ENCODE measurements at places on chromosomes 6 and 20.

DNA sequence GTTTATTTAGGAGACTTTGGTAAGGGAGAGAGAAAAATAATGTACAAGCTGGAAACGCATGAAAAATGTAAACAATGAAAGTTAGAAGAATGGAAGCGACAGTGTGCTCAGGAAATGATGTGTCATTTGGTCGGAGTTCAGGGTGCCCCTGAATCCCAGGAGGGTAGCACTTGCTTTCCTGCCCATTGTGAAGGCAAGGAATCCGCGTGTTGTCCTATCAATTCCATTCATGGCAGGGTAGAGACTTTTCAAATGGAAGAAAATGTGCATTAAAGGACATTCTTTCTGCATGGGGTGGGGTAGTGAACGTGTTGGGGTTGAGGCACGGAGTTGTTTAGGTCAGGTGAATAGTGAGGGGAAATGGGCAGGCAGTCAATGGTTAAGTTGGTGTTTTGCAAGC lies 33.7 kb downstream of the GCNT2 start:
- no peak for DNase-seq

DNA sequence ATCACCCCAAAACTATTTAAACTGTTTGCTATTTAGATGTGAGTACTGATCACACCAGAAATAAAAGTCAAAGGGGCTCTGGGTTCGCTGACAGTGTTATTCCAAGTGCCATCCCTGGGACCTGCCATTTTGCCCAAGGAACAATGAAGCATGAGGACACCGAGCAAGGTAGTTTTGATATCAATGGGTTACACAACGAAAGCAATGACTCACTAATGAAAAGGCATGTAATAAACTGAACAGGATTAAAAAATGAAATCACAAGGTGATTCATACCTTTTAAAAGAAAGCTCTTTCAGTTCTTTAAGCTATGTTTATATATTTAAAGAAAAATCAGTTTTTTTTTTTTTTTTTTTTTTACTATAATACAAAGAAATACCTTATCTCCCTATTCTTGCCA lies 102.0 kb downstream of the HS3ST5 start:
- no peak for DNase-seq

DNA sequence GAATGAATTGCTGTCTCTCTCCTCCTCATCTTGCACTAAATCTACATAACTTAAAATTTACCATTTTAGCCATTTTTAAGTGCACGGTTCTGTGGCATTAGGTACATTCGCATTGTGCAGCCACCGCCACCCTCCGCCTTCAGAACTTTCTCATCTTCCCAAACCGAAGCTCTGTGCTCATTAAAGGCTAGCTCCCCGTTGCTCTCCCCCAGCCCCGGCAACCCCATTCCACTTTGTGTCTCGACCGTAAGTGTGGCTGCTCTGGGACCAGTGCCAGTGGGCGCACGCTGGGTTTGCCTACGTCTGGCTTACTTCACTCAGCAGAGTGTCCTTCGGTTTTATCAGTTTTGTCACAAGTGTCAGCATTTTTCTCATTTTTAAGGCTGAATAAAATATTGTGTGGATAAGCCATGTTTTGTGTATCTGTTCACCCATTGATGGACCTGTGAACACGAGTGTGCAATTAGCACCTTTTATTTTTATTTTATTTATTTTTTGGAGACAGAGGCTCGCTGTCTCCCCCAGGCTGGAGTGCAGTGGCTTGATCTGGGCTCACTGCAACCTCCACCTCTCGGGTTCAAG lies 16.8 kb downstream of the SLC17A9 start:
- no peak for DNase-seq

GRCh38 chr6:90362318-90362717 lies 65.7 kb upstream of the BACH2 start:
- DNase-seq = no peak

DNA sequence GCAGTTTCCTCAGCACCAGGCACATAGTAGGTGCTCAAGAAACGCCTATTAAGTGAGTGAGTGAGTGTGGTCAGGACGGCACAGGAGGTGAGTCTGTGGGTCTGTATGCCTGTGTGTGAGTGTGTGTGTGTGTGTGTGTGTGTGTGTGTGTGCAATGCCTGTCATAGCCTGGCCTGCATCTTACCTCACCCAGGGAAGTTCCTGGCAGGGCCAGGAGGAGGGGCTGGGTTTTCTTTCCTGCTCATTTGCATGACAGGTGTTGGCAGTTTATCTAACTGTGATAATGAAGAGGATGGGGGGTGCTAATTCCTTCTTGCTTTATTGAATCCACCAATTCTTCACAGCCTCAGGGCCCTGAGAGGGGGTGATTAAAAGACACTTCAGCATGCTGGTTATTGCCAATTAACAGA lies 146.7 kb upstream of the MLN start:
- no peak for DNase-seq

GRCh38 chr6:113364766-113365165 lies 492.4 kb upstream of the MARCKS start:
- DNase-seq = no peak

DNA sequence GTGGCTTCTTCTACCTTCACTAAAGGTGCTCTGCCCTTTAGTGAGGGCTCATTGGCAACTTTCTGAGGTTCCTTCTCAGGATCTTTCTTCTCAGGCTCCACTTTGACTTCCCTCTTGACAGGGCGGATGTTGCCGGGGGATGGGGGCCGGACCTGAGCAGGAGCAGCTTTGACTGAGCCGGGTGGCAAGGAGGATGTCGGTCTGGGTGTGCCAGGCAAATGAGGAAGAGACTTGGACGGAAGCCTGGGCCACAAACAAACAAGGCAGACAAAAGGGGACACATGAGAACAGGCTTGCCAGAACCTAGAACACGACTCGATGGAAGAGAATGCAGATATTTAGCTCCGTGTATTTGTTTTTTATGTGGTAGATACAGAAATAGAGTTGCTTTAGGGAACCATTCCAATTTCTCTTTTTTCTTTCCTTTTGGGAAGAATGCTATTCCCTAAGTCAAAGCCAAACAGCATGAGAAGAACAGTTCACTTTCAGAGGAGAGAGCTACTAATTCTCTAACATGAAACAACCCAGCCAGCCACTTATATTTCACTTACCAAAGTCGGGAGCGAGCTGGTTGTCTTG lies 76.2 kb upstream of the BCLAF1 start:
- no peak for DNase-seq

DNA sequence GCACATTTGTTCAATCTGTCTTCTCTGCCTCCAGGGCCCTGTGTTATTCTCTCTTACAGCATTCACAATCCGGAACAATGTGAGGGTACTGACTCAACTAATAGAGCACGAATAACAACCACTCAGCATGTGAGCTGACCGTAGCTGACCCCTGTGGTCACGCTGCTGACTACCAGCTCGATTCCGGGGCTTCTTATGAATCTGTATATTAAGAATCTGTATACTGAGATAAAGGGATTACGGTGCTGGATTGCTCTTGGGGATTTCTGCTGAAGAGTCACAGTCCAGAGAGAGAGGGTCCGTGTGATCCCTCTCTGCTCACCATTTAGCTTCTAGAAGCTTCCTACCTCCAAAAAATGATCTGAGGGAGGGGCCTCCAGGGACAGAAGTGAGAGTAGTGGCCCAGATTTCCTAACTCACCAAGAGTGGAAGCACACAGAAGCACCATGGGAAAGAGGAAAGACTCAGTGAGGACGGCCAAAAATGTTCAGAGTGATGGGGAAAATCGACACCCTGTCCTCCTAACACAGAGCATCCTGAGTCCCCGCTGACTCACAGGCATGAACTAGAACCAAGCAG lies 156.2 kb downstream of the THBS2 start:
- no peak for DNase-seq

DNA sequence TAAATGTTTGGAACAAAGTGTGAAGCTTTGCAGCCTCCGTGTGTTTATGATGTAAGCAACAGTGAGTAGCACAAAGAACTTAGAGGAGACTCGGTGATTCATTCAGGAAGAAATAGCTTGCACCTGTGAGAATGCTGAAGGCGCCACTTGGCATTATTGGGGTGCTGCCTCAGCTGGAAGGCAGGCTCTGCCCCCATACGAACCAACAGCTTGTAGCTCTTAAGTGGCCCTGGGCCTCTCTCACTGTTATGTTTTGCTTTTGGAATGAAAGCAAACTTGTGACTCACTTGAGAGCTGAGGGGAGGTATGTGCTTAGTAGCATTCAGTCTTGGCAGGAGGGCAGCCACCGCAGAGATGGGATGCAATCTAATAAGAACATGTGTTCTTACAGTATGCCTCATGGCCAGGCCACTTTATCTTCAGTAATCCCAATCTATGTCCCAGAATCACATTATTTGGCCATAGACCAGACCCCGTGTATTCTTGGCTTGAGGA lies 310.7 kb downstream of the EYA4 start:
- no peak for DNase-seq

DNA sequence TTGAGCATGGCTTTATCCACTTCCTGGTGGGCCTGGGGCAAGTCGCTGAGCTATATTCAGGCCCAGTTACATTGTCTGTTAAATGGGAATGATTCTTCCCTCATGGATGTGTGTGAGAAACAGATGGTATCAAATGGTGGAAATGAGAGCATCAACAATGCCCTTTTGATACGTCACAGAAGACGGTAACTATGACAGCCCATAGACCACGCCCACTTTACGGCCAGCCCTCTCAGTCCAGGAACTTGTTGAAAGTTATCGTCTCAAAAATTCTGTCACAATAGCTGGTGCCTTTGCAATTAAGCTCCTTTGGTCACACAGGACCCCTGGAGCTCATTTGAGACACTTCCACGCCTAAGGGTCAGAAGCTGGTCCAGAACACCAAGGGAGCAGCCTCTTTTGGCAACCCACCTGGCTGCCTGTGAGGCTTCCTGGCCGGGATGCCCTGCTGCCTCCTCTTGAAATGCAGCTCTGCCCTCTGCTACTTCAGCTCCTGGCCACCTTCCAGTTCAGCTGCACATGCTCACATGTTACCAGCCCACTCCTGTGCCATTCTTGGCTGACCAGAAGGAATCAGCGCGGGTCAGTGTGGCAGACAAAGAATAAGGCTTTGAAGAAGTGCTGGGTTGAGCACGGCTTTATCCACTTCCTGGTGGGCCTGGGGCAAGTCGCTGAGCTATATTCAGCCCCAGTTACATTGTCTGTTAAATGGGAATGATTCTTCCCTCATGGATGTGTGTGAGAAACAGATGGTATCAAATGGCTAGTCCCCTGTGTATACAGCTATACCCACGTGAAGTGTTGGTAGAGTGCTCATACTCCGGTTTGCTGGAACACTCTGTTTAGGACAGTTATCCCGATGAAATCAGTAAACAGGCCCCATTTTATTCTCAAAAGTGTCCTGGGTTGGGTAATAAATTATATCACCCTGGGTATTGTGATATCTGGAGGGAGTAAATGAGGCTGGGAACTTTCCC lies 199.2 kb upstream of the SUPT3H start:
- DNase-seq = no peak

DNA sequence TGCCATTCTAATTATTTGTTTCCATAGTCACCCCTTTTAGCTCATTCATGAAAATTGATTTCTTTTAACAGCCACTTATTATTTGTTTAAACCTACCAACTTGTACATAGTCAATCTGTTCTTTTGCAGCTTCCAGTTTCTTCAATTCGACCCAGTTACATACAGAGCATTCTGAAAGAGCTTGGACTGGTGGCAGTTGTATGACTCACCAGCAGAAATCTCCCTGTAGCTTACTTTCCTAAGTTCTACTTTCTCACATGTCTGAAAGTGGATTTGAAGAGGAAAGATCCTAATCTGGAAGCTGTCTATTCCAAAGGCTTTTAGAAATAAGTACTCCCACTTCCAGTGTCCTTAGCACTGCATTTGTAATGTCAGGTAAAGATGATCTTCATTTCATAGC lies 447.9 kb downstream of the HTR1B start:
- no peak for DNase-seq

DNA sequence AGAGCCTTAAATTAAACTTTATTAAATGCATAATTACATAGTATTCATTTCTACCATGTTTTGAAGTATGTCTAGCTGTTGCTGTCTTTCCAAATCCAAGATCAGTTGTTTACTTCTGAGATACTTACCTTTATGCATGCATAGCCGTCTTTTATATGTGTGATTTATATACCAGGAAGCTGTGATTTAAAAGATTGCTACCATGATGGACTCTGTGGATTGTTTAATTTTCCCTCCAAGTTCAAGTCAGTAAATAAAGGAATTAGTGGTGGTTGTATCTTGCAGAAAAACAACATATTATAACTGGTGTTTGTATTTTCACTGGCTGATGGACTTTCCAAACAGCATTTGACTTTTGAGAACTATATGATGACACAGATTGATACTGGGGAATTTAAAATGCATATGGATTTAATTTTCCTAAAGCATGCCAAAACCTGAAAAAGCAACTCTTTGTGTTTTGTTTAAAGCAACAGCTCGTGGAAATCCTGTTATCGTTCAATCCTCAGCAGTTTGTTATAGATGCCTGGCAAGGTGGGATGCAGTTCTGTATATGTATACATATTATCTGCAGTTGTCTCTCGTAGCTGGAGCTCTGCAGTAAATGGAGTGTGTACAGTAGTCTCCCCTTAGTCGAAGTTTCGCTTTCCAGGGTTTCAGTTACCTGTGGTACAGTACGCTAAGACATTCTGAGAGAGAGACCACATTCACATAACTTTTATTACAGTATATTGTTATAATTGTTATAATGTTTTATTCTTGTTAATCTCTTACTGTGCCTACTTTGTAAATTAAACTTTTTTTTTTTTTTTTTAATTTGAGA lies 77.1 kb downstream of the CBFA2T2 start:
- no peak for DNase-seq

- no peak for DNase-seq
Measured at GRCh38 chr20:57698116-57698866, 11.5 kb downstream of the PMEPA1 start.

All from stimulated activated CD8-positive, alpha-beta memory T cell treated with anti-CD3 and anti-CD28 coated beads, Interleukin-4, amount 100 ng/mL, for 4 hours (primary cell).